ENCODE measurements at places on chromosomes 5 and 9.
A peak's percentile ranks its signal among the peaks of the same experiment; 100 is the strongest.

- no peak for DNase-seq
Measured at GRCh38 chr5:170882345-170882744, 20.5 kb downstream of the RANBP17 start.

GRCh38 chr5:93893075-93893474 lies 151.7 kb upstream of the POU5F2 start:
- DNase-seq: no peak

DNA sequence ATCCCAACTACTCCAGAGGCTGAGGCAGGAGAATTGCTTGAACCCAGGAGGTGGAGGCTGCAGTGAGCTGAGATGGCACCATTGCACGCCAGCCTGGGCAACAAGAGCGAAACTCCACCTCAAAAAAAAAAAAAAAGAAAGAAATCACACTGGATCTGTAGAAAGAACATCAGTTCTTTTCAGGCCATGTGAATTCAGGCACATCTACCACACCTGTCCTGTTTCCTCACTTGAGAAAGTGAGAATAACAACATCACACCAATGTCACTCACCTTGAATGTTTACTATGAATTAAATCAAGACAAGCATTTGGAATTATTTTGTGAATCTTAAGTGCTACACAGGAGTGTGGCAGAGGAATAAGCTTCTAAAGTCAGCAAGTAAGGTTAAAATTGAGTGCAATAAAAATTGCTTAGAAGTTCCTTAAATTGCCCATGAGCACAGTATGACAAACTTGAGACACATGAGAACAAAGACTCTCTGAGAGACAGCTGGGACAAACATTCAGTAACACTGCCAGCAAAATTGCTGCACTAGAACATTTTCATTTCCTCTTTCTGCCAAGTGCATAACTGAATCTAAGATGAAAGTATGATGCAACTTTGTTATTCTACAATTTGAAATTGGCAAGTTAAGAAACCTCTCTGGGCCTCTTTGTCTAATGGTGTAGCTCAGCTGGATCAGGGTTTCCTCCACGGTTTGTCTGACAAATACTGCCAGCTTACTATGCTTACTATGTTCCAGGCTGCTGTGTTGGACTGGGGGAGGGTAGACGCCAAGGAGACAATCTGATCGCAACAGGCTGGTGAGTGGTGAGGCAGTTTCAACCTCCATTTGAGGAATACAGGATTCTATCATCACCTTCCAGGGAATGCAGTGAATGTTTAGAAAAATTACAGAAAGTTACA lies 1.9 kb upstream of the RIC1 start:
- DNase-seq: peak; percentile 83

DNA sequence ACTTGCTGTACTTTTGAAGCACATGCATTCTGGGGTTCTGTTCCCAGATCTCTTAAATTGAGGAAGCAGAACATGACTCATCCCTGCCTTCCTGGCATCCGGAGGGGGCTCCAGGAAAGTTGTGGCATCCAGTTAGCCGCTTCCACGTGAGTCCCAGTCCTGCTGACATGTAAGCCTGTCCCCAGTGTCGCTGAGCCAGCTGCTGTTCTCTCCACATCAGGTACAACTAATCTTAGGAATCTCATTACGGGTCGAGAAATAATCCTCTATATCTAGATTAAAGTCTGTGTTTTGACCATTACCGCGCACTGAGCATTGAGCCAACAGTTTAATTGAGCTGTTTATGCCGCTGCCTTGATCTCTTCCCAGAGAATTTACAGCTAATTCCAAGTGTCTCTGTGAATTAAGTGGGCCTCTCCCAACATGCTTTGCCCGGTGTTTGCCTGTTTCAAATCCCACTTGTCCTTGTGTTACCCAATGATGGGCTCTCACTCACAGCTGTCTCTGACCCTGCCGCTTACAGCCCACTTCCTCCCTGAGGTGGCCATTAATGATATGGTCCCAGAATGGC lies 10.5 kb upstream of the SHB start:
- DNase-seq: no peak

DNA sequence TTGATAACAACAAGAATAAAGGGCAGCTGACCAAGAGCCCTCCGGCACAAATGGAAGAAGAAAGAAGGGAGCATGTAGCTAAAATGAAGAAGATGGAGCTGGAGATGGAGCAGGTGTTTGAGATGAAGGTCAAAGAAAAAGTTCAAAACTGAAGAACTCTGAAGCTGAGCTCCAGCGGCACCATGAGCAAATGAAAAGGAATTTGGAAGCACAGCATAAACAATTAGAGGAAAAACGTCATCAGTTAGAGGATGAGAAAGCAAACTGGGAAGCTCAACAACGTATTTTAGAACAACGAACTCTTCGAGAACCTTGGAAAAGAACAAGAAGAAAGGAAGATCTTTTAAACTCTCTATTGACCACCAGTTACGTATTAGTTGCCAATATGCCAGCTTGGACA lies 100.9 kb downstream of the GABBR2 start:
- no peak for DNase-seq

- no peak for DNase-seq
Measured at GRCh38 chr5:138467711-138468132, 2.4 kb downstream of the EGR1 start.

DNA sequence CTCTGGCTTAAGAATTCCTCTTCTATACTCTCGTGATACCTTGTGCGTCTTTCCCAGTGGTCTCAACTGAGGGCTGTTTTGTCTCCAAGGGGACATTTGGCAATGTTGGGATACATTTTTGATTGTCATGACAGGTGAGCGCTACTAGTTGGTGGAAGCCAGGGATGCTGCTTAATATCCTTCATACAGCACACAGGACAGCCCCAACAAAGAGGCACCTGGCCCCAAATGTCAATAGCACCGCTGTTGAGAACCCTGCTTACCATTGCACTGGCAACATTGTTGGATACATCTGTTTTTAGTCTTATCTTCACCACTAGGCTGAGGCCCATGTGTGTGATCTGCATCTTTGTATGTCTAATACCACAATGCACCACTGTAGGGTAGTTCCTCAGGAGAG lies 114.1 kb downstream of the C9orf152 start:
- no peak for DNase-seq

GRCh38 chr5:143800715-143801114 lies 11.2 kb upstream of the HMHB1 start:
- DNase-seq: no peak

DNA sequence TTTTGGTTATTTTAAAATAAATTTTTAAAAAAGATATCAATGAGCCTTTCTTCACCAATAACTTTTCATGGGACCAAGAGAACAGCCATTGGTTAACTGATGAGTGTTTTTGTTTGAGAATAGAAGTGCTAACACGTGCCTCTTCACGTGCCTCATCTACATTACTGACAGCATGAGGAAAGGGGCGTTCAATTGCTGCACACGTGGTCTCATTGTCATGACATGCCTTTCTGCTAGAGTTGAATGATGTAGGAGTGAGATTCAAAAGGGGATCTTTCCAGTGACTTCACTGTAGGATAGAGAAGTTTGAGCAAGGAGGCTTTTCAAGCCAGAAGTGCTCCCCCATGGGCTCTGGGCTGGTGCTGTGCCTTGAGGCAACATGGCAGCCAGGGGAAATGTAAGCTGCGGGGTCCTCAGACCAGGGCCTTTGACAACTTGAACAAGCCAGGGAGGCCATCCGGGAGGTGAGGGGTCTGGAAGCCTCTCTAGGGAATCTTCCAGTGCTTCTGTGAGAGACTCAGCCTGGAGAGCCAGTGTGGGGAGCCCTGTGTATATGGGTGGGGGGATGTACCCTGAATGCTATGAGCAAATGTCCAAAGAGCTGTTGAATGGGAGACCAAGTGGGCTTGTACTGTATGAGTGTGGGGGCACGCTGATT lies 51.2 kb upstream of the FSTL4 start:
- no peak for DNase-seq

DNA sequence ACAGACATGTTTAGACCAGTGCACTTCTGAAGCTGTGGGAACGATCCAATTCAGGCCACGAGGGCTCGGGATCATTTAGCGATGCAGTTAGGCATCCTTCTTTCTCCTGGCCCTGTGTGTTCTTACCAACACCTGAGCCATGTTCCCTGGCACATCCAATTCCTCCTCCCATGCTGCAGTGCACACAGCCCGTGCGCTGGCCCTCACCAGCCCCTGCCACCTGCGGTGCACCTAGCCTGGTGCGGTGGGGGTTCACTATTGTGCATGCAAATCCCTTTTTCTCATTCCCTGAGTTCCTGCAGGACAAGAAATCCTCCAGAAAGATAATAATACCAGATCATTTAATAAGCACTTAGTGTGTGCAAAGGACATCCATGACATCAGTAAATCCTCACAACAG lies 53.5 kb downstream of the NEURL1B start:
- no peak for DNase-seq

DNA sequence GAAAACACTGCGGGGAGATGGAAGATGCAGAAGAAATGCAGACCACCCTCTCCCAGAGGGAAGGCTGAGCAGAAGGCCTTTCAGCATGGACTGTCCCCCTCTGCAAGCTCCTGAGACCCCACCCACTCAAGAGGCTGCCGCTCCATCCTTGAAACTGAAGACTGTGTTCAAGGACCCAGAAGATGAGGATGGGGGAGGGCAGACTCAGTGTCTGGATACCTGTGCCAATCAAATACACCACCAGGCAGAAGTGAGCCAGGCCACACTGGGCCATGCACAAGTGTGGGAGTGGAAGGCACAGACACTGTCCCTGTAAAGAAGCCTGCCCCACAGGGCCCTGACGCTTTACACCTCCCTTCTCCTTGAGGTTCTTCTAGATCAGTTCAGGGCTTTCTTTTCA lies 40.0 kb upstream of the IPPK start:
- DNase-seq: no peak

- peak; percentile 4 for DNase-seq
Measured at GRCh38 chr5:95599252-95599651, 20.6 kb upstream of the GPR150 start.

DNA sequence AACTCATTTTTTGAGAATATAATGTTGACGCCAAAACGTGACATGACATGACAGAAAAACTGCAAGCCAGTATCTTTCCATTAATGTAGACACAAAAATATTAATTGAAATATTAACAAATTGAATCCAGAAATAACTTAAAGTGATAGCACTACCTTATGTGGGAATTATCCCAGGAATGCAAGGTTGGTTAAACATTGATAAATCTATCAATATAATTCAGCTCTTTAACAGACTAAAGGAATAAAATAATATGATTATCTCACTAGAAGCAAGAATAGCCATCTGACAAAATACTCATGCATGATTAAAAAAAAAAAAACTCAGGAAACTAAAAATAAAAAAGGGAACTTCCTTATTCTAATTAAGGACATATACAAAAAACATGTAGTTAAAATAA lies 6.8 kb downstream of the ZNF510 start:
- no peak for DNase-seq

DNA sequence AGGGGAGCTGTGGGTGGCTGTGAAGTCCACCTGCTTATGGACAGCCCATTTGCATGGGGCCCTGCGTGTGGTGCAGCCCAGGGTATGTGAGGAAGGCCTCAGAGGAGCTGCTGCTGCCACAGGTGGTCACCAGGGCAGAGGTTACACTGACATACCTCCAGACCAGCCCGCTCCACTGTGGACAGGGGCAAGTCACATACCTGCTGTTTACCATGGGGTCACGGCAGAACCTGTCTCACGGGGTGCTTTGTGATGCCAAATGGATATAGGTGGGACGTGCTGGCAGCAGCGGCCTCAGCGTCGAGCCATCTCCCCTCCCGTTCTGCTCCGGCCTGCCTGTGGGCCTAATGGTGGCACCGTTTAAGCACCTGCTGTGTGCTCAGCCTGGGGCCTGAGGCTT lies 127.5 kb upstream of the LMX1B start:
- DNase-seq: no peak

GRCh38 chr9:24189986-24190385 lies 355.7 kb downstream of the IZUMO3 start:
- no peak for DNase-seq

GRCh38 chr5:91281401-91281800 lies 101.7 kb downstream of the ARRDC3 start:
- DNase-seq: peak; percentile 29

- no peak for DNase-seq
Measured at GRCh38 chr9:36812556-36812955, 221.5 kb downstream of the PAX5 start.

DNA sequence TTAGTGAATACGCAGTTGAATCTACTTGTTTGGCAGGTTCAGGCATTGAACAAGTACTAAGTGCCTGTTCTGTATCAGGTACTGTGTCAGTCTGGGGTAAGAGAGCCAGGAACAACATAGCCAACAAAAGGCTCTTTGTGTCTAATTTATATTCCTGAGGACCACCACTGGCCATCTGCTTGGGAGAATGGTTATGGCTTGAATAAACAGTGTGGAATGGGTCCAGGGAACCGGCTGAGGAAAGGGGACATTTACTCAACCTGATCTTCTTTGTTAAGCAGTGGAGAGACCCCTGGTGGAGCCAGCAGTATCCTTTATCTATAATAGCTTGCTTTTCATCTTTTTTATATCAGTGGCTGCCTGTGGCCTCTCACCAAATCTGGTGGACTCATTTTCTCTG lies 38.6 kb downstream of the EXOSC2 start:
- DNase-seq: no peak

DNA sequence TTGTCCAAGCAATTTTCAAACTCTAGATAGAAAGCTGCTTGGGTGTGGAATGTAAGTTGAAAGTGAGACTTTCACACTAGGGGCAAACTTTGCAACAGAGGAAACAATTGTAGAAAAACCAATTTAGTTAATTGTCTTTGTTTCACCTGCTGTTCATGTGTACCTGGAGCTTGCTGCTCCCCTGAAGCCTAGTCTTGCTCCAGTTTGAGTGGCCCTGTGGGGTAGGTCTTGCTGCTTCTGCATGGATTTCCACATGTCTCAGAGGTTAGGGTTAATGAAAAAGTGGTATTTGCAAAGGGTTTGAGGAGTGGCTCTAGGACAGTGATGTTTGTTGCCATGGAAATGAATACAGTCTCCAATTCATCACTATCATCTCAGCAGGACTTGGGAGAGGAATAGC lies 182.2 kb downstream of the FSTL4 start:
- DNase-seq: no peak

DNA sequence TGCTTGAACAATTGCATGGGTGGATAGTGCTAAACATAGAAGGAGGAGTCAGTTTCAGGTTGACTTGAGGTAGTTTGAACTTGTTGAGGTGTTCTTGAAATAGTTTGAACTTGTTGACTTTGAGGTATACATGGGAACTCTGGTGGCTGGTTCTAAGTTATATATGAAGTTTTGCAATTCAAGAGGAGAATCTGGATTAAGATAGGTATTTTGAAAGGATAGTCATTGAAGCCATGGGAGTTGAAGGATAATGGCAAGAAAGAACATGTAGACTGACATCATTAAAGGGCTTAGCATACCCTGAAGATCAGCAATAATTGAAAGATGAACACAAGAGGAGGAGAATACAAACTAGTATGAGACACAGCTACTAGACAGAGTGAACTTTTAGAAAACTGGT lies 181.9 kb upstream of the MRPS30 start:
- no peak for DNase-seq

GRCh38 chr5:74493411-74493810 lies 147.1 kb downstream of the ENC1 start:
- DNase-seq: no peak

DNA sequence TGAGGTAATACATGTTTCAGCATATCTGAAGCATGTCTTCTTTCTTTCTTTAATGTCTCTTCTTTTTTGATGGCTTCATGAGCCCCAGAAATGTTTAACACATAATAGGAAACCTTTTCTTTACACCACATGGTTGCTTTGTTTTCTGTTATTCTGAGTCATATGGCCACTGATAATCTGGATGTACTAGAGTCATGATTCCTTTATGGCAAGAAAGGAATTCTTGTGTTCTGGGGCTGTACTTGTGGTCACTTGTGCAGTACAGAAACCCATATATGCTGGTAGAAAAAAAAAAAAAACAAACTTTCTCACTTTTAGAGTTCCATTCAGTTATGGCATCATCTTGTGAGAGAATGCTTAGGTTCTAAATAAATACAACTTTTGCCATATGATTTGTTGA lies 1669.3 kb upstream of the CDH9 start:
- no peak for DNase-seq

GRCh38 chr9:123555646-123556045 lies 199.6 kb downstream of the CRB2 start:
- DNase-seq: no peak

All from erythroblast (primary cell).